Stimulated activated CD4-positive, alpha-beta T cell treated with anti-CD3 and anti-CD28 coated beads, Interleukin-12 subunit alpha, Interleukin-12 subunit beta, amount 100 ng/mL, for 24 hours (primary cell): ENCODE measurements at places on chromosomes 3 and 15.

GRCh38 chr15:56744701-56745683 lies 11.7 kb upstream of the ZNF280D start:
- no peak for DNase-seq

GRCh38 chr3:71497971-71498444 lies 85.5 kb downstream of the FOXP1 start:
- no peak for DNase-seq

- DNase-seq, result no peak
Measured at GRCh38 chr3:27454914-27455313, 29.3 kb downstream of the SLC4A7 start.

GRCh38 chr3:114308830-114309229 lies 15.0 kb downstream of the TIGIT start:
- peak; percentile 38 for DNase-seq

- DNase-seq, result no peak
Measured at GRCh38 chr15:50144341-50145120, 25.5 kb upstream of the ATP8B4 start.

DNA sequence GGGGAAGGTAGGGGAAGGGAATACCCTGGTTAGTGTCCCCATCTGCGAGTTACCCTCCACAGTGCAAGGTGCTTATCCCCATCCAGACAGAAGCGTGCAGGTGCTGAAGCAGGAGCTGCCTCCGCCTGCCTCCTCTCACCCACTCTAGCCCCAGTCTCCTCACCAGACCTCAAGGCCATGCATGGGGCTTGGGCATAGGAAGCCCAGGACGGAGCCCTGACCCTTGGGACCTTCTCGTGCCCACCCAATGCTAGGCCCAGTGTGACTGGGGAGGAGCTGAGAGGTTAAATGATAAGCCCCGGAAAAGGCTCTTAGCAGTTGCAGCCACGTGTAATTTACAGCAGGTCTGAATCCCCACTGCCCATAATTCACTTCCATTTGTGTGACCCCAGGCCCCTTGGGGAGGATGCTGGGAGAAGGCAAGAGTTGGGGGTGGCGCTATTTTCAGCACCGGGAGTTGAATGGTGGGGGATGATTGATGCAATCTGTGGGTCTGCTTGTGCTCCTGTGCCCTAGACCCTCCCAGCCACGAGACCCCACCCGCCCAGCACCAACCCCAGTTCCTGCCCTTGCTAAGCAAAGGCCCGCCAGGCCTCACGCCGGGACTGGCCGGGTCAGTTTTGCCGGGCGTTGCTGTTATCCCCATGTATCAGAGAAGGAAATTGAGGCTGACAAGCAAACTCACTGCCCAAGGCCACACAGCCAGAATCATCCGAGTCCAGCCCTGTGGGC lies 14.5 kb upstream of the PLXND1 start:
- DNase-seq, result no peak

GRCh38 chr15:74432968-74433591 lies 678 bp downstream of the SEMA7A start:
- no peak for DNase-seq

- DNase-seq, result no peak
Measured at GRCh38 chr3:49351521-49352011, 6.6 kb downstream of the GPX1 start.

DNA sequence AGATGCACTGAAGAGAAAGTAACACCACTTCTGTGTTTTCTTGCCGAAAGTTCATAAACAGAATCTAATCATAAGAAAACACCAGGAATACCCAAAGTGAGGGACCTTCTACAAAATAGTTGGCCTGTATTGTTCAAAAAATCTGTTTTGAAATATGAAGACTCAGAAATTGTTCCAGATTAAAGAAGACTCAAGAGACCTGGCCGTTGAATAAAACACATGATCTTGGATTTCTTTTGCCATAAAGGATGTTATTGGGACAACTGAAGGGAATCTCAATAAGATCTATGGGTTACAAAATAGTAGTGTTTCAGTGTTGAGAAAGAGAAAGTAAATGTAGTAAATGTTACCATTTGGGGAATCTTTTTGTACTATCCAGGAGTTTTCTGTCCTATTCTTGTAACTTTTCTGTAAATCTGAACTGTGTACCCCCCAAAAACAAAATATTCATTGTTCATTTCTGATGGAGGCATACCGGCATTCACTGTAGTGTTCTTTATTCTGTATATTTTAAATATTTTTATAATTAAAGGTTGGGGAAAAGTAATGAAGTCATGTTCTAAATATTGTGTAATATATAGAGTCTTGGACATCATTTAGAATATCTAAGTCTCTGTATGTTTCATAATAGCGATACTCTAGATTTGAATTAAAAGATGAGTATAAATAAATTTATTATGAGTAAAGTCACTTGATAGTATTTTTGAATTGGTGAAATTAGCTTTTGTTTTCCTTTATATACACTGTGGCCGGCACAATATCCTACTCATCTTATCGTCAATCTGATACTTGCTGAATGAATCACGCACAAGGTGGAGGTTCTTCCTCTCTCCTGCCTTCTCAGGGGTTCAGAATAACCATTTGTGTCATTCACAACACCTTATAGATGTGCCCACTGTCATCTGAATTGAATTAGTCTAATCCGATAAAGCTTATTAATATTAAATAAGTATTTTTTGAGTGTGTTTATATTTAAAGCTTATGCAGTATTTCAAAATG lies 66.7 kb downstream of the TRAK1 start:
- DNase-seq, result no peak

DNA sequence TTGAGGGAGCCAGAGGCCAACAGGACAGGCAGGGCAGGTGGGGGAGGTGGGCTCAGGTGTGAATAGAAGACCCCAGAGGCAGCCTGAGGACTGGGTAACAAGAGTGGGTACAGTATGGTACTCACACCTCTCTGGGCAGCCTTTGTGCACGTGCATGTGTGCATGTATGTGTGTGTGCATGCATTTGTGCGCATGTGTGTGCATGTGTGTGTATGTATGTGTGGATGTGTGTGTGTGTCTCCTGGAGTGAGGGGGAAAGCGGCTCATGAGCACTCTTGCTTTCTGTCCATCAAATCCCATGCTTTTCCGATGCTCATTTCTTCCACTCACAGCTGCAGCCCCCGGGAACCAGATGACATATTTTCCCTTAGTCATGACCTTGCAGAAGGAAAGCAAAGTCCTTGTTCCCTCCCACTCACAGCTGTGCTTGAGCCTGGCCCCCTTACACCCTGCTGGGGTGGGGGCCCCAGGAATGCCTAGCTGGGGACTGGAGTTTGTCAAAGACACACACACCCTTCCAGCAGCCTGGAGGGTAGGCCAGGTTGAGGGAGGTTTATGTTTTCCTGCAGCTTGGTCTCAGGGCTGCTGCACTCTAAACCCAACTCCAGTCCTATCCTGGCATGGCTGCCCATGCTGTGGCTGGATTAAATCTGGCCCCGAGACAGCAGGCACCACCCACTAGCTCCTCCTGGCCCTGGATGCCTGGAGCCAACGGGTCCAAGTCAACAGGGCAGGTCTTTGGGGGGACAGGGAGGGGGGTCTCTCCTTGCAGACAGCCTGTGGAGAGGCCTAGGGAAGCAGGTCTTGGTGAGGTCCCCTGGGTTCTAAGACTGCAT lies 22.5 kb downstream of the CCDC33 start:
- DNase-seq, result no peak

- DNase-seq, result no peak
Measured at GRCh38 chr3:113614402-113614801, 82.0 kb downstream of the USF3 start.

GRCh38 chr3:127426444-127427153 lies 138.8 kb upstream of the PRR20G start:
- DNase-seq, result no peak

- DNase-seq, result no peak
Measured at GRCh38 chr15:42152196-42152920, 4.1 kb downstream of the PLA2G4F start.

- no peak for DNase-seq
Measured at GRCh38 chr3:183400352-183400751, 28.1 kb downstream of the MCF2L2 start.

GRCh38 chr3:40851836-40852235 lies 327.1 kb downstream of the ZNF621 start:
- no peak for DNase-seq
